ENCODE measurements at places on chromosomes 16 and 17.

- no peak for DNase-seq
Measured at GRCh38 chr16:82082543-82083244, 47.6 kb downstream of the HSD17B2 start.

DNA sequence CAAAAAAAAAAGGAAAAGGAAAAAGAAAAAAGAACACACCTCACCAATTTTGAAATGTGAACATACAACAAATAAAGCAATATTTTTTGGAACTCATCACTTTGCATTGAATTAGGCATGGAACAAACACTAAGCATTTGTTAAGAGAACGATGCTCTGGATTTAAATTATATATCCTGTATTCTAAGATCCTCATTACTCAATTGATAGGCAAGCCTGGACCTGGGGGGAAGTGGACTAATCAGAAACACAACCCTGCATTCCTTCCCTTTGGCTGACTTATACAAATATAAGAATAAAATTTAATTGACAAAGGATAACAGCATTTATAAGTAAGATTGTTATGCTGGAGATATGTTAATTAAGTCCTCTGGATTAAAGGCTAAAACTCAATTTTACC is 2.2 kb downstream of the GJC1 start:
- no peak for DNase-seq

DNA sequence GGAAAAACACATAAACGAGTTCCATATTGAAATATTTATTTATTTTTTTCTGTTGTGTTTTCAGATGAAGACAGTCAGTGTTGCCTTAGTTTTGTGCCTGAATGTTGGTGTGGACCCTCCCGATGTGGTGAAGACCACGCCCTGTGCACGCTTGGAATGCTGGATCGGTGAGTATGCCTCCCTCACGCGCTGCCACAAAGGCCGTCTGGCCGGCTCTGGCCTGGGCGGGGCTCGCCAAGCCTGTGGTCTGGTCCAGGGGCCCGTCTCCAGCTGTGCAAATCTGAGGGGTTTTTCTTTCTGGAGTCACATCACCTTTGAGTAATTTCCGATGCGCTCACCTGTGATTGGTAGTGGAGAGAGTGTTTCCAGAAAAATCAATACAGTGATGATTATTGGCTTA is 81.0 kb downstream of the RPTOR start:
- DNase-seq, result no peak

DNA sequence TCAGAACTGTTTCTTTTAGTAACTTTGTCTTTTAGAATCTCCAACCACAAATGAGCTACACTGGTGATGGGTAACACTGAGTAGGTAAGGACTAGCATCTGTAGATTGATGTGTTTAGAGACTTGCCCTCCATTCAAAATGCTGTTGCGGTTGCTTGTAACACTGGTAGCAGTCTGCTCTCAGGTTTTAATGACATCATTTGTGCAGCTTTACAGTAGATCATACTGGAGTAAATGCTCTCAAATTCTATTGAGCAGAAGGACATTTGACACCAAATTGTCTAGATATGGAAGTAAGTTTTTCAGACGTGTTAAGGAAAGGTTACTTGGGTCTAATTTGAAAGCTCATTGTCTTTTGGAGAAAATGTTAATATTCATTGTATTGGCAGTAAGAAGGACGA is 98.8 kb downstream of the NLK start:
- no peak for DNase-seq

GRCh38 chr17:47914306-47914948 is 18.4 kb downstream of the SP2 start:
- no peak for DNase-seq

GRCh38 chr17:44758414-44759085 is at the start of gene ADAM11:
Gene ADAM11, plus strand, starts transcription at chr17:44758988. Its CDS starts 212 bp downstream, at chr17:44759200.
- DNase-seq, result no peak

GRCh38 chr16:11319529-11320146 is 25.6 kb upstream of the RMI2 start:
- no peak for DNase-seq

DNA sequence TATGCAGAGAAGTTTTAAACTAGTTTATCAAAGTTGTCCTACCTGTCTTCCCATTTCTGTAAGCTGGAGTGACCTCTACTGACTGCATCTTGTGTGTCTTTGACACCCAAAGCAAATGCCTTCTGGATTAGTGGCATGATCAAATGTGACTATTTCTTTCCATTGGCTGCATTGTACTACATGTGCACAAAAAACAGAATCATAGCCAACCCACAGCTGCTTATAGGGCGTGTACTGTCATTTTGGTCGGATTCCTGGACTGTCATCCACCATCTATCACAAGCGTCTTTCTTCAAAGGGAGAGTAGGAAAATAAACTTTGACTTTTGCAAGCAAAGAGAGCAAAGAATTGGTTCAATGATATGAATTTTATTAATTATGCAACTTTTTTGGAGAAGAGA is 310.6 kb downstream of the MAP2K6 start:
- DNase-seq, result no peak

DNA sequence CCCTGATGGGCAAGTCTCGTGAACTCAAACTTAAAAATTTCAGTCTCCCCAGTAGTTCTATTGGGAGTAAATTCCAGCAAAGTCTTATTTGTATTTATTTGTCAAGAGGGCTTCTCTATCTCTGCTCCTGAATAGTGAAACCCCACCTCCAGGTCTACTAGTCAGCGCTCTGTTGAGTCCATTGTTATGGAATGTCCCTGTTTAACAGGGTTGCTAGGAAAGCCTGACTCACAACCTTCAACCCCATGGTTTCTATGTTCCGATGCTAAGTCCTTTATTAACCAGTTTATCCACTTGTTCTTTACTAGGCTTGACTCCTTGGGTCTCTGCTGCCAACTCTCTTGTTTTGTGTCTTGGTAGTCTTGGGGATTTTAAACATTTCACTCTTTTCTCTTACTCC is 250.7 kb upstream of the MYOCD start:
- no peak for DNase-seq

- no peak for DNase-seq
Measured at GRCh38 chr16:71734511-71734910, 10.0 kb upstream of the PHLPP2 start.

DNA sequence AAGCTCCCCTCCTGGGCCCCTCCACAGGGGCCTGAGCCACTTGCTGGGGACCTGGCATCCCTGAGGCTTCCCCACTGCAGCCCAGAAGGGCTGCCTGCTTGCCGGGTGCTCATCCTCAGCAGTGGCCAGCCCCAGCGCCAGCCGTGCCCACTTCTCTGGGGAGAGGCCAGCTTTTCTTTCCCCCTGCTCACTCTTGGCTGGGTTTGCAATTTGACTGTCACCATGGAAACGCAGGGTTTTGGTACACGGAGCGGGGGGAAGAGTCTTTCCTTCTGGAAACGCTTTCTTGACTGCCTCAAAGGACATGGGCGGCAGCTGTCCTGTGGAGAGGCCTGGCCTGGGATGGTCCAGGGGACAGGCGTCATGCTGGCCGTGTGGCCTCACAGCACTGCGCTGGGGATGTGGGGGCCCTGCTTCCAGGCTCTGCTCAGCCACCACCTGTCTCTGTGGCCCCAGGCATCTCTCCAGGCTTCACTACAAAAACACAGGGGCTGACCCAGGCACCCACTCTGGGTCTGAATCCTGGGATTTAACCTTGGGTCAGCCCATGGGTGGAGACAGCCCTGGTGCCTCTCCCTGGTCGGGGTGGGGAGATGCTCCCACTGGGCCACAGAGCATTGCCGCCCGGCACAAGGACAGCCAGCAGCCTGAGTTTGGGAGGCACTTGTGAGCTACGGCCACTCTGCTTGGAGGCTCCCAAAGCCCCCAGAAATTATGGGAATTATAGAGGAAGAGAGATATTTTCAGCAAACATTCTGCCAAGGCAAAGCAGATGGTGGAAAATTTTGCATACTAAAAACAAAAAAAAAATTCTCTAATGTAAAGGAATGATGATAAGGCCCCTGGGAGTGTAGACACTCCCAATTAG is 45.9 kb upstream of the DOC2B start:
- no peak for DNase-seq

DNA sequence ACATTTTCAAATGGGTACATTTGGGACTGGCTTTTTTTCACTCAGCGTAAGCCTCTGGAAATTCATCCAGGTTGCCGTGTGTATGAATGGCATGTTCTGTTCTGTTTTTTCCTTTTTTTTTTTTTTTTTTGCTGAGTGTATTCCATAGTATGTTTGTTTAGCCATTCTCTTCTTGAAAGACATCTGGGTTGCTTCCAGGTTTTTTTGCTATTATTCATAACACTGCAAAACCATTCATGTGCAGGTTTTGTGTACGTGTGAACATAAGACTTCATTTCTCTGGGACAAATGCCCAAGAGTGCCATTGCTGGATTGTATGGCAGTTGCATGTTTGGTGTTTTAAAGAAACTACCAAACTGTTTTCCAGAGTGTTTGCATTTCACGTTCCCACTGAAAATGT is 335.9 kb upstream of the TNRC6C start:
- no peak for DNase-seq

Measured in activated CD4-positive, CD25-positive, alpha-beta regulatory T cell (primary cell).